GM12891 (cell line): ENCODE measurements at places on chromosomes 2 and 18.

- no peak for DNase-seq
Observed at GRCh38 chr18:57150828-57151227, 3.9 kb downstream of the BOD1L2 start.

DNA sequence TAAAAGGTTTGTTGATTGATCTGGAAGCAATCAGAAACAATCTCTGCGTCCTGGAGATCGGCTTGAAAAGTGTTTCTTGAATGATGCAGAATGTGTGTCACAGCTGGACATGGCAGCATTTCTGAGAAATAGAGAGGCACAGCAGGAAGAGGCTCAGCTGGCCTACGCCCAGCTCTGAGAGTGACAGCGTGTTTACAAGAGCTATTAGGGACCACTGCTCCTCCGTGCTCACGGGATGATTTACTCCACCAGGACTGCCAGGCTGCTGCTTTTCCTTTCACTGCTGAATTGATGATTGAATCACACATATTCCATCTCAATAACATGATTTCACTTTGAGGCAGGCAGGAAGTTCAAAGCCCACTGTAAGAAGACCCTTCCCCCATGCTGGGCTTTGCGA lies 62.8 kb downstream of the GALNT14 start:
- no peak for DNase-seq

DNA sequence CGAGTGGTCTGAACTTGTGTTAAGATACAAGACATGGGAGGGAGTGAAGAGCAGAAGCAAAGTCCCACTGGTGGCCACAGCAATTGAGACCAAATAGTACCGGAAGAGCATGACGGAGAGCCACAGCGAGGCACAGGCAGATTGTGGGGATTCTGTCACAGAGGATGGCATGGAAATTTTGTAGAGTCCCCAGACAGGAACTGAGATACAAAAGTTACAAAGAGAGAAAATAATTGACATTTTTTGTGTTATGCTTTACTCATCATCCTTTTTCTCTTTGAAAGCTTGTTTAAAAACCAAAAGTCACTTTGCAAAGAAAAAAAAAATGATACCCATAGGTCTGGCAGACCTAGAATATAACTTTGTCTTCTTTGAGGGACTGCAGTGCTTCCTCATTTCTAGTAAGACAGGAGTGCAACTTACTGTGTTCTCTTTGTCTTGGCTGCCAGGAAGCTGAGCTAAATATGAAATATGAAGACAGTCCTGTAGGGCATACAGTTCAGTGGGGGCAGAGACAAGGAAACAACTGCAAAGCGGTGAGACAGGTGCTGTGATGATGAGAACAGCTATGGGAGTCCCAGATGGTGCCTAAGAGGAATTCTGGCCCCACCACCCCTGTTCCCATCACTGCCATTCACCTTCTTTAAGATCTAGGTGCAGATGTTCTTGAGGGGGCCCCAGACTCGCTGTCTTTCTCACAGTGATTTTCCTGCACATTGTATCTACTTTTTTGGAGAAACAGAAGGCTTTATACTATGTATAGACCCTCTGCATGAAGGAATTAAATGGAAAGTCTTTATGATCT lies 5.2 kb downstream of the ARHGAP25 start:
- no peak for DNase-seq

DNA sequence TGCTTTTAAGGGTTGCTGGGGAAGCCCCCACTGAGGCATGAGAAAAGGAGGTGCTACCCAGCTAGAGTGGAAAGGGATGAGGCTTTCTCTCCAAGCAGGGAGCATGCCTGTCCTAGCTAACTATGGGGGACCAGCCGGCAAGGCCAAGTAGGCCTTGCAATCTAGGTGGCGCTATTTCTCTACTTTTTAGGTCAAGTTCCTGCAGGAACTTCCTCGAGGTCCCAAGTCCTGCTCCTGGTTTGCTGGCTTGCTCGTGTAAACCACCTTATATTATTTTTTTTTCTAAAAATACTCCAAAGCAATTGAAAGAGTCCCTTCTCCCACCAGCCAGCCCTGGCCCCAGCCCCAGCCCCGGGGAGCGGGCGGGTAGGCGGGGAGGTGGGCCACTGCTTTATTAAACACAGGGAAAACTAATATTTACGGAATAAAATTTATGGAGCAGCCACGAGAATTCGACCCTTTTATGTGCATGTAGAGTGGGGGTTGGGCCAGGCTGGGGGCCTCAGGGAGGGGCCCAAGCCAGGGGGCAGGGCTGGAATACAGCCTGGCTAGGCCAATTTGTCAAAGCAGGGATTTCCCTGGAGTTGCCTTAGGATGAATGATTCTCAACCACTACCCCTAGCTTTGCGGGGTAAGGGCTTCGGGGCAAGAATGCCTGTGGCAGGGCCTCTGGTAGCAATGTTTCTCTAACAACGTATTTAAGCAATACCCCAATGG lies 12.8 kb upstream of the IHH start:
- peak; percentile 45 for DNase-seq

DNA sequence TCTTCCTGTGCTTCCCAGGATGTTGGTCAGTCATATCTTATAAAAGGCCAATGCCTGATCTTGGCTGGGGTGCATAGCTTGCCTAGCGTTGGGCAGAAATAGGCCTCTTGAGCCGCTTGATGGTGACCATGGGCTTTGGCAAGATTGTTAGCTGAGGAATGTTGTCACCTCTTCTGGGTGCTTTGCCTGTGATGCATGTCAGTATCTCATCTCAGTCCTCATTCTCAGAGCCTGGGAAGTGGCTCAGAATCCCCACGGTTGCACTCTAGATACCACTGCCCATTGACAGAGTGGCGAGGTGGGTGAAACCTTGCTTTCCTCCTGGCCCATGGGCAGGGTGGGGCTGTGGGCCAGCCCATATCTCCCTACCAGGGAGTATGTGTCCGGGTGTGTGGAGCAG lies 79.2 kb upstream of the MGAT5 start:
- DNase-seq, result no peak

DNA sequence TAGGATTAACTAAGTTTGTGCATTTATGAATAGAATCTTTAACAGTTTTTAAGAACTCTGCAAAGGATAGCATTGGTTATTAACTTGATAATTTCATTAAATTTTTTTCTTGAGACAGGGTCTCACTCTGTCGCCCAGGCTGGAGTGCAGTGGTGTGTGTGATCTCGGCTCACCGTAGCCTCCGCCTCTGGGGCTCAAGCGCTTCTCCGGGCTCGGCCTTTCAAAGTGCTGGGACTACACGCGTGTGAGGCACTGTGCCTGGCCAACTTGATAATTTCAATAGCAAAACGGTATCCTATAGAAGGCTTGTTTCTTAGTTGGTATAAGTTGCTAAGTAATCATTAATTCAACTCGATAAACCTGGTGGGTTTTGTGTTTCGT lies 38.0 kb downstream of the ADNP2 start:
- no peak for DNase-seq

DNA sequence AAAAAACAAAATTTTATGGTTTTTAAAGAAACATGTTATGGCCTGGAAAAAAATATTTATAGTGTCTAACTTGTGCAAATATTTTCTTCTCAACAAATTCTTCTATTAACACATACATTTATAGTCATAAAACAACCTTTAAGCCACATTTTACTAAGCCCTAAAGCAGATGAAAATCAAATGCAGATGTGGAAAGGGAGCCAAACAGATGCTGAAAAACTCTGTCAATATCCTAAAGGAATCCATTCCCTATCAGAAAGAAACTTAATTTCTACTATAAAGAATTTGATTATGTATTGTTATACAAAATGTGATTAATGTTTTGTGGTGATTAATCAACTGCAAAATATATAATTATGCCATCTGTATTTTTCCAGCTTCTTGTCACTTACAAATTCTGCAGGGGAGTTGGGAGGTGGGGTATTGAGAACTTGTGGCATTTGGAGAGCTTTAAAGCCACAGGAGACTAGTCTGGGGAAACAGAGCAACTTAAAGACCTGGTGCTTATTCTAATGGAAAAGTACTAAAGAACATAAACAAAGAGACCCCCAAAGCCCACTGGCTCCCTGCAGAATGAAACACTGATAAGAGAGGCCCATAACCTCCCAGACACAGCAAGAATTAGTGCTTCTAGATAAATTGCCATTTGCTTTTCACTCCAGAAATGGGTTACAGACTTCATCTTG lies 1721.0 kb upstream of the PIK3C3 start:
- DNase-seq, result no peak

- no peak for DNase-seq
Observed at GRCh38 chr2:149652926-149653325, 65.4 kb upstream of the MMADHC start.

GRCh38 chr2:70944111-70944690 lies 8.5 kb downstream of the ATP6V1B1 start:
- DNase-seq, result no peak

DNA sequence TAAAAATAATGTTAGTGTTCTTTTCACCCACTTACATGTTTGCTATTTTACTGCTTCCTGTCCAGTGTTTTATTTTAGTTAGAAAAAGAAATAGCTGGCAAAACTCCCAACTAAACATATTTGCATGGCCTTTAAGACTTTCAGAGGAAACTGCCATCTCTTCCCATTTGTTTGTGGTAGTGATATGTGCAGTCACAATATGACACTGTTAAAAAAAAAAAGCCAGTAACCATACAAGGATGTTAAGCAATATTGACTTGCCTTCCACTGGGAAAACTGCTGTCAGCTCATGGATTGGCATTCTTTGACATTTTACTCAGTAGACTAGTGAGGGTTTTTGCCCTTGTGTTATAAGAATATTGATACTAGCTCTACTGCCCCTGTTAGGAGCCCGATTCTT lies 29.1 kb downstream of the XIRP2 start:
- DNase-seq, result no peak

GRCh38 chr2:171158036-171158789 lies 2.5 kb downstream of the TLK1 start:
- no peak for DNase-seq

- no peak for DNase-seq
Observed at GRCh38 chr2:439077-439476, 151.2 kb upstream of the ALKAL2 start.

DNA sequence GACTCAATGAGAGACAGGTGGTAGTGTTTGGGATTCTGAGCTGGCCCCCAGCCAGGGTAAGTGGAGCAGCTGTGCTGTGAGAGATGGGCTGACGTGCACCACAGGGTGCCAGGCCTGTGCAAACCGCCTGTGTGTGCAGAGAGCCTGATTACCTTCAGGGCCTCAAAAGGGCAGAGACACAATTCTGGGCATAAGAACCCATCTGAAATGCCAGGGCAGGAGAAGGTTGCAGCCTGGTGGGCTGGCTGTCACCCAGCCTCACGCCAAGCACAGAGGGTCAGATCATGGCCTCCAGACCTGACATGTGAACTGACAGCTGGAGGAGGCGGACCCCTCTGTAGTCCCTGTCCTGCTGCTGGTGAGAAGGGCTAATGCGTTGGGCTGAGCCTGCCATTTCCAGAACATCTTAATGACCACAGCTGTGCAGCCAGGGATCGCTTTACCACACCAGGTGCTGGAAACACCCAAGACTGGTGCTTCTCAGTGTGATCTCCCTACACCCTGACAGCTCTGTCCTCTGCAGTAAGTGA lies 100.9 kb downstream of the ARL4C start:
- DNase-seq, result no peak

- no peak for DNase-seq
Observed at GRCh38 chr18:49645841-49646351, 84.0 kb downstream of the LIPG start.

GRCh38 chr2:104583811-104584210 lies 270.1 kb upstream of the POU3F3 start:
- no peak for DNase-seq

- no peak for DNase-seq
Observed at GRCh38 chr2:223050188-223050587, 1.8 kb upstream of the KCNE4 start.

GRCh38 chr2:58266211-58266610 lies 25.1 kb upstream of the FANCL start:
- DNase-seq, result no peak

- peak; percentile 51 for DNase-seq
Observed at GRCh38 chr2:287471-287885, 413 bp downstream of the ALKAL2 start.

DNA sequence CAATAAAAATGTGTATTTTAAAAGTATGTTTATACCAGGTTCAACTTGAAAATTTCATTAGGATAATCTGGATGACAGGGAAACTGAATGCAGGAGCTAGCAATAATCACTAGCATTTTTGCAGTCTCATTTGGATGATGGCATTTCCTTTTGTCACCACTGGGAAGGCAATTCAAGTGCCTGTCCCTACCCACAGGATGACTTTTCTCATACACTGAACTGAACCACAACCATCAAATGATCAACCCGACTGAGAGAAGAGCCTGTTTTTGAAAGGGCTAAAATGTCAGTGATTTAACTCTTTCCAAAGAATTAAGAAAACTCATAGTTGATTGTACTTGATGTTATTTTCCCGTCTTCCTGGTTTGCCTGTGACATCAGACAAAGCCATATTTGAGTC lies 115.0 kb downstream of the FAM124B start:
- DNase-seq, result no peak

DNA sequence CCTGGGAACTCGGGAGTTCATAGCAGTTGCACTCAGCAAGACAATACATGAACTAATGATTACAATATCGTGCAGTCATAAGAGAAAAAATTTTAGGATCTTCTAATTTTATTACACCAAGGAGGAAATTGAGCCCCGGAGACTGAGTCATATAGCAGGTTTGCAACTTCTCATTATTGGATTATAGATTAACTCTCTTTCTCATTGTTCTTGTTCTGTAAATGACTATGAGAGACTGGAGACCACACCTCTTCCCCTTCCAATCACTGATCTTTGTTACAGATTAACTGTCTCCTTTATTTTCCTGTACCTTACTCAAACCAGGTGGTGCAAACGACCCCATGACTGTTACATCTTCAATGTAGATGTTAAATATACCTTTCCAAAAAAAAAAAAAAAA lies 435.8 kb upstream of the DDX18 start:
- no peak for DNase-seq

- DNase-seq, result no peak
Observed at GRCh38 chr2:97701186-97701585, 12.2 kb upstream of the ZAP70 start.

- no peak for DNase-seq
Observed at GRCh38 chr2:73640946-73641766, 1.1 kb downstream of the NAT8 start.

DNA sequence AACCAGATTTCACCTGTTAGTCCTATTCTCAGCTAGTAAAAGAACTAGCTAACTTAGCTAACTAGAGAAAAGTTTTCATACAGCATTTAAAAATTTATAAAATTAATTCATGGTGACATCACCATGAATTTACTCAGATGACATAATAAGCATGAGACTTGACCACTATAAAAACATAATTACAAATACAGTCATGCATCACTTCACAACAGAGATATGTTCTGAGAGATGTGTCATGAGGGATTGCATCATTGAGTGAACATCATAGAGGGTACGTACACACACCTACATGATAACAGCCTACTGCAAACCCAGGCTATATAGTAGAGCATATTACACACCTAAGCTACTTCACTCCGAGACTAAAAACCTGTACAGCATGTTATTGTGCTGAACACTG lies 481.3 kb upstream of the CHAC2 start:
- no peak for DNase-seq

GRCh38 chr2:154556146-154556545 lies 142.3 kb upstream of the KCNJ3 start:
- DNase-seq, result no peak
